Activated CD4-positive, alpha-beta memory T cell treated with anti-CD3 and anti-CD28 coated beads for 36 hours (primary cell): ENCODE measurements at places on chromosomes 2 and 18. TPM values are rescaled to one million over a fixed set of nuclear protein-coding genes. Genes with fewer than 3 reads are reported as not detected.

Gene ANKRD30B
- total RNA-seq: not detected

Gene ITGA4
- total RNA-seq: 46.5 TPM

Gene IL1R1
- total RNA-seq: 20.3 TPM

Gene RGPD4
- 0.05 TPM for total RNA-seq

Gene HNRNPLL
- total RNA-seq: 106 TPM

Gene LONRF2
- total RNA-seq: 0.02 TPM

Gene GNAL
- 0.12 TPM for total RNA-seq

Gene TMEM163
- not detected for total RNA-seq
